ENCODE measurements at places on chromosomes 4 and X.
A peak's percentile ranks its signal among the peaks of the same experiment; 100 is the strongest.

GRCh38 chr4:168560184-168561180, 63.6 kb downstream of the PALLD start:
- DNase-seq, result no peak

DNA sequence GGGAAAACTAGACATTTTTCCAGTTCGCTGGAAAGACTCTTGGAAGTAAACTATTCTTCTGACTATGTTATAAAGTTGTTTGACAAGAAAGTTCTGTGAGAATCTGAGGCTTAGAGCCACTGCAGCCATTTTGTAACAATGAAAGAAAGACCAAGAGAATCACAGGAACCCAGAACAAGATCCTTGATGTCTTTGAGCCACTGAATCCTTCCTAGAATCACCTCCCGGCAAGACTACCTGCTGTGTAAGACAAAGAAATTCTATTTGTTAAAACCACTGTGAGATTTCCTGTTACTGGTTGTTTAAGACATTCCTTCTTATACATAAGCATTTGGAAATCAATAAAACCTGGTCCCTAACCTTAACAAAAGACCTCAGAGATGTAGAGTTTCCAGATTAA, 175.7 kb upstream of the RASGEF1B start:
- DNase-seq, result no peak

GRCh38 chr4:2755821-2756690, at the start of gene TNIP2:
Gene TNIP2 (minus strand): TSS chr4:2756336. CDS start chr4:2756289, 47 bp downstream.
- DNase-seq, result peak; percentile 98

GRCh38 chrX:13092455-13092941, 48.1 kb upstream of the FAM9C start:
- no peak for DNase-seq

DNA sequence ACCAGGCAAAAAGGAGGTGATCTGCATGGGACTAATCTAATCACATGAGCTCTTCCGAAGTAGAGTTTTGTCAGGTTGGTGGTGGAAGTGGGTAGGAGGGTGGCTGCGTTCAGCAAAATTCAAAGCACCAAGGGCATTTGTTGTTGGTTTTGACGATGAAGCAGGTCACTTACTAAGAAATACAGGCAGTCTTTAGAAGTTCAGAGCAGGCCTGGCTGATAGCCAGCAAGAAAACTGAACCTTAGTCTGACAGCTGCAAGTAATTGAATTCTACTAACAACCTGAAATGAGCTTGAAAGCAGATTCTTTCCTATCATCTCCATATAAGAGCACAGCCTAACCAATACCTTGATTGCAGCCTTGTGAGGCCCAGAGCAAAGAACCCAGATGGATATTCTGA, 505.8 kb downstream of the KLHL13 start:
- DNase-seq, result no peak

DNA sequence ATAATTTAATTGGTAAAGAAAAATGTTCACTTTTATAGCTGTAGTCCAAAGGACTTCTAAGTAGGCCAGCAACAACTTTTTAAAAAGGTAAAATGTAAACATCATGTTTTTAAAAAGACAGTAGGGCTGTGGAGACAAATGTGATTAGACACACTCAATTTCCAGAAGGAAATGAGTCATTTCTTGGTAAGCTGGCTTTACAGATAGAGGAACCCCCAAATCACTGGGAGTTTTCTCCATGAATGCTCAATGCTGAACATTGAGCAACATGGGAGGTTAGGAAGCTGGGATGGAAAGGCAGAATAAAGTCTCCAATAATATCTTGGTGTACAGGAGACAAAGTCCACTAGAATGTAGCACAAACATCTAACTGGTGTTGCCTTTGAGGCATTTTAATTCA, 121.3 kb downstream of the NWD2 start:
- DNase-seq, result no peak

DNA sequence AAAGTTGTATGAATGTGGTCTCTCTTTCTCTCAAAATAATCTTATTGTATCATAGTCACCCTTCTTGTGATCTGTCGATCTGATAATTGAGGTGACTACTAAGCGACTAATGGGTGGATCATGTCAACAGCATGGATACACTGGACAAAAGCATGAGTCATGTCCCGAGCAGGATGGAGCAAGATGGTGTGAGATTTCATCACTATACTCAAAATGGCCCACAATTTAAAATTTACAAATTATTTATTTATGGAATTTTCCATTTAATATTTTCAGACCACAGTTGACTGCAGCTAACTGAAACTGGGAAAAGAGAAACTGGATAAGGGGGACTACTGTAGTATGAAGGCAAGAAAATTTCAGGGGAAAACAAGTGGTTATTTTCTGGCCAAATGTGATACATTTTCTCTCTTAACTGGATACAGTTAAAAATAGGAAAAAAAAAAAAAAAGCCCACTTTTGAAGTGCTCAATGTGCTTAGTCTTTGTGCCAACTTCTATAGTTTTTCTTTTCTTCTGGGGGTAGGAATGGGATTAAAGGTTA, 25.3 kb downstream of the FAM241A start:
- DNase-seq, result no peak

DNA sequence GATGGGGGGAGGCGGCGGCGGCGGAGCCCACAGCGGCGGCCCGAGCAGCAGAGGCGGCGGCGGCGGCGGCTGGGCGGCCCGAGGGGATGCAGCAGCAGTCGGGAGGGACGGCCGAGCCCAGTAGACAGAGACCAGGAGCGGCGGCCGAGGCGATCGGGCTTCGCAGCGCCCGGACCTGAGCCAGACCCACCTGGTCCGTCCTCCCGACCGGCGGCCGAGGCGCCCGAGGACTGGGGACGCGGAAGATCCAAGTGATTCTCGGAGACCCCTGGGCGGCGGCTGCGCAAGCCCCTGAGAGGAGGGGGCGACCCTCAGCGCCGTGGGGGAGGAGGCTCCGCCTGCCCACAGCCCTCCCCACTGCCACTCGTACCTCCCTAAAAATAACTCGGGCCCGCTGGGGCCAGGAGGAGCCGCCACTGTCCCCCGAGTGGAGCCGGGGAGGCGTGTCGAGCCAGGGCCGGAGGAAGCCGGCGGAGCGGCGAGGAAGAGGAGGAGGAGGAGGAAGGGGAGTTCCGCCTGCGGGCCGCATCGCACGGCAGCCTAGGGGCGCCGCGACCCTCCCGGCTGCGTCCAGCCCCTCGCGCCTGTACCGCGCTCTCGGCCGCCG, 608 bp downstream of the RAPGEF2 start:
- DNase-seq, result peak; percentile 19

DNA sequence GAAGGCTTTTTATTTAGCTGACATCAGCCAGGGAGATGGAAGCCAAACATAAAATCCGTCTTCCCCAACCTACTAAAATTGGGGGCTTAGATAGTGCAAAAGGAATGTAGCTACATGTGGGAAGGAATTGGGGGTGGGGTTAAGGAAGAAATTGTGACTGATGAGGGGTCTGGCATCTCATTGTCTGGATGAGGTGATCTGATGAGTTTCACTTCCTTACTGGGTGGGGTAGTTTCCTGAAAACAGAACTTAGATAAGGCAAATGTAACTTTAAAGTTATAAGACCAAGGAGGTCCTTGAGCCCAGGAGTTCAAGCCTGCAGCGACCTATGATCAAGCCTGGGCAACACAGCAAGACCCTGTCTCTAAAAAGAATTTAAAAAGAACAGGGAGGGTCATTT, 105.5 kb upstream of the NEIL3 start:
- no peak for DNase-seq

GRCh38 chrX:11135564-11136185, 24.5 kb downstream of the HCCS start:
- DNase-seq, result no peak

DNA sequence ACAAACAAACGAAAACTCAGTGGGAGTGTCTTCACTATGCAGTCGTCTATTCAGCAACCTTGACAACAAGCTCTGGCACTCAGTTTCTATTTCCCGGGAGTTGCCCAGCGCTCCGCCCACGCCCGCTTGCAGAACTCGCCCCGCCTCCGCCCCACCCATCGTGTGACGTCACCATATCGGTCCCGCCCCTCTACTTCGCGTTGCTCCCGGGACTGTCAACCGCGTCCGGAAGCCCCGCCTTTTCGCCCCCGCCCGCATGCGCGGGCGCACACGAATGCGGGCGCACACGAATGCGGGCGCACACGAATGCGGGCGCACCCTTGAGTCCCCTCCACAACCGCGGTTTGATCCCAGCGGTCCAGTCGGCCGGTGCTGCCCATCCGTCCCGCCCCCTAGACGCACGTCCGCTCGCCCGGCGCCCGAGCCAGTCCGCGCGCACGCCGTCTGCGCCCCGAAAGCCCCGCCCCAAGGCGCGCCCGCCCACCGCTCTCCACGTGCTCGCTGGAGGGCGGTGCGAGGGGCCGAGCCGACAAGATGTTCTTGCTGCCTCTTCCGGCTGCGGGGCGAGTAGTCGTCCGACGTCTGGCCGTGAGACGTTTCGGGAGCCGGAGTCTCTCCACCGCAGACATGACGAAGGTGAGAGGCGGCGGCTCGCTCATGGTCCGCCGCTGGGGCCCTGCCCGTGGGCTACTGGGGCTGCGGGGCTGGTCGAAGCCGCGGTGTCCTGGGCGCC, at the start of gene LAP3:
Gene LAP3 (plus strand): TSS at position 267 of the 733 bp plus-strand sequence. CDS start 268 bp downstream, at position 535.
- DNase-seq, result peak; percentile 99

GRCh38 chrX:107718156-107718621, 57.4 kb downstream of the TSC22D3 start:
- DNase-seq, result peak; percentile 87
